T-helper 2 cell (primary cell): ENCODE measurements at places on chromosomes 11 and 22.

GRCh38 chr11:73121692-73122091 is 20.4 kb downstream of the FCHSD2 start:
- DNase-seq: no peak

- no peak for DNase-seq
Observed at GRCh38 chr11:77497368-77497767, 23.5 kb upstream of the PAK1 start.

- DNase-seq: no peak
Observed at GRCh38 chr11:134685793-134686380, 273.8 kb upstream of the B3GAT1 start.

GRCh38 chr11:103585911-103586310 is 450.5 kb upstream of the DDI1 start:
- no peak for DNase-seq

DNA sequence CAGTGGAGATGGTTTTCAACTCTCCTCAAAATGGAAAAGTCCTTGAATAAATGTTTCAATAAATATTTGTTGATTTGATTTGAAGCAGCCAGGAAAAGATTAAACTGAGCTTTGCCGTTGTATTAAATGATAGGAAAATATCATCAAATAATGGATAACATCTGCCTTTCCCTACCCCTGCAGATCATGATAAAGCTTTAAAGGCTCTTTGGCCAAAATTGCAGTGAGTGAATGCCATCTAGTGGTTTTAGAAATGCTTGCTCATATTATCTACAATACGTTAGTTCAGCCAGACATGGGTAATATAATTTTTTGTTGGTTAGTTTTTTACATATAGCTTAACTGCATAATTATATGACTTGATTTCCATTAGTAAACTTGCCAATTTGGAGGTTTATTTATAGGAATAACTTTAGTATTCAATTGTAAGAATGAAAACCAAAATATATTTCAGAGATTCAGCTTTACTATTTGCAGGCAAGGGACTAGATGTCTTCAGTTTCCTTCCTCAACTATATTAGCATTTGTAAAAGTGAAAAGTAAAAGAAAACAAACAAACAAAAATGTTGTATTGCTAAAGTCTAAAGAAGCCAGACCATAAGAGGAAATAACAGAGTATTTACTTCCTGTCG is 159.2 kb downstream of the MSANTD4 start:
- no peak for DNase-seq

DNA sequence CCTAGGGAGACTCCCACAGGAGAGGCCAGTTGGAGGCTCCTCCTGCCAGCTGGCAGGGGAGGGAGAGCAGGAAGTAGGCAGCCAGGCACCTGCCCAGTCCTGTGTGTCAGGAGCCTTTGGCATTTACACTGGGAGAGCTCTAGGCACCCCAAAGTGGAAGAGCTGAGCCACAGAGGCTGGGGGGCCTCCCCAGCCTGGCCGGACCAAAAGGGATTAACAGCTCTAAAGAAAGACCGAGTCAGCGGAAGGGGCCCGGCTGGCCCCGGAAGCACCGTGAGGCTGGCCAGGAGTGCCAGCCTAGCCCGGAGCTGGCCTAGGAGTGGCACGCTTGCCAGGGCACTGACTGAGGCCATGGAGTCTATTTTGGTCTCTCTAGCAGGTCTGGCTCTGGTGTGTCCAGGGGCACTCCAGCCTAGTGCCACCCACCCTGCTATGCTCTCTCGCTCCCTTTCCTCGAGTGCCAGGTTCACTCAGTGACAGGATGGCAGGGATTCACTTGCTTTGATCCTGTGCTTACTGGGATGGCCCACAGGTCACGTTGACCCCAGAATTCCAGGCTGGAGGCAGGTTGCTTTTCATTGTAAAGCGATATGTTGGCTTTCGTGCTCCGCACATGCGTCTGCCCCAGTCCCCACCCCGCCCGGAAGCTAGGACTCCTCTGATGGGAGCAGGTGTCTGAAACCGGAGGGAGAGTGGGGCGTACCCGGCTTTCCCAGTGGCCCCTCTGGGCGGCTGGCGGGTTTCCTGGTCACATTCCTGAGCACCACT is 3.3 kb upstream of the KMT5B start:
- DNase-seq: no peak

DNA sequence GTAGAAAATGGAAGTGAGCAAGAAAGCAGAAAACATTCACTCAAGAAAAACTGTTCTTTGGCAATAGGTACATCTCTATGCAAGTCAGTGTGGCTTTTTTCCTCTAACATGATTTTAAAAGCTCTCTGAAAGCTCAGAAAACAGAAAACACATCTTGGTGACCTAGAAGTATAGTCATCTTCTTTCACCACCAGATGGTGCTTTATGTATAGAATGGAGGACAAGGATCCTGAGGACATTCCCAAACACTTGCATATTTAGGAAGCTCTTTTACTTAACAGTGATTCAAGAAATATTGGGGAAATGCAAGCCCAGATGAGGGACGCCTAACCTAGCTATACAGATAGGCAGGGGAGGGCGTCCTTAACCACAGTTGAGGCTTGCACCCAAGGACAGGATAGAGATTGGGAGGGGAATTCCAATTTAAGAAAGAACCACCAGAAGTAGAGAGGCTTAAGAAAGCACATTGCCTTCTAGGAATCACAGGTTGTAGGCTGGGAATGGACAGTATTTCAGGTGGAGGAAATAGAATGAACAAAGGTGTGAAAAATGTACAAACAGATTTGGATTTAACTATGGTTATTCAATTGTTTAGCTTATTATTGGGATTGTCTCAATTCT is 13.8 kb upstream of the CCDC81 start:
- DNase-seq: no peak

DNA sequence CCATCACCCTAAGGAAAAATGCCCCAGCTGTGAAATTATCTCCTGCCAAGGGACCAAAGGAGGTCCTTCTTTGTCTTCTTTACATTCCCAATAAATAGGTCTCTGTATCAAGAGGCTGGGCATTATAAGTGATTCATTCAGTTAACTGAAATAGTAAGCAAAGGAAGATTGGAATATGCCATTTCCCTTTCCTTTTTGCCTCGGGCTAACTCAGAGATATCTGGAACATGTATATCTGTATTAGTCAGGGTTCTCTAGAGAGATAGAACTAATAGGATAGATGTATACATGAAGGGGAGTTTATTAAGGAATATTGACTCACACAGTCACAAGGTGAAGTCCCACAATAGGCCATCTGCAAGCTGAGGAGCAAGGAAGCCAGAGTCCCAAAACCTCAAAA is 15.3 kb upstream of the CWF19L2 start:
- no peak for DNase-seq

DNA sequence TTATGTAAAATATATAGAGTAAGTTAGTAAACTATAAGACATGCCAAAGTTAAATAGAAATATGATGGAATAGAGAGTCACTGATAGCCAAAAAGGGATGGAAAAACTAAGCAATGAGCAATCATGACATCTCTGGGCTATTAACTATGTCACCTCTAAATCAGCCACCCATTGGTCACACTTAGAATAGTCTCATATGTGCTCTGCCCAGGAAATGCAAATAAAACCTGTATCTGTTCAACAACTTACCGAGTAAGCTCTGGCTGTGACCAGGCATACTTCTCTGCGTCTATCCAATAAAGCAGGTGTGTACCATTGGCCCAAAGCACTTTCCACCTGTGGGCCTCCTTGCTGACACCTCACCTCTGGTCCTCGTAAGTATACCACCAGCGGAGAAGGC is 1.6 kb upstream of the ARL14EP start:
- no peak for DNase-seq

- no peak for DNase-seq
Observed at GRCh38 chr11:44047931-44048431, at the start of gene ACCSL. Gene ACCSL (plus strand): TSS chr11:44047981. CDS start chr11:44048037, 56 bp downstream.

DNA sequence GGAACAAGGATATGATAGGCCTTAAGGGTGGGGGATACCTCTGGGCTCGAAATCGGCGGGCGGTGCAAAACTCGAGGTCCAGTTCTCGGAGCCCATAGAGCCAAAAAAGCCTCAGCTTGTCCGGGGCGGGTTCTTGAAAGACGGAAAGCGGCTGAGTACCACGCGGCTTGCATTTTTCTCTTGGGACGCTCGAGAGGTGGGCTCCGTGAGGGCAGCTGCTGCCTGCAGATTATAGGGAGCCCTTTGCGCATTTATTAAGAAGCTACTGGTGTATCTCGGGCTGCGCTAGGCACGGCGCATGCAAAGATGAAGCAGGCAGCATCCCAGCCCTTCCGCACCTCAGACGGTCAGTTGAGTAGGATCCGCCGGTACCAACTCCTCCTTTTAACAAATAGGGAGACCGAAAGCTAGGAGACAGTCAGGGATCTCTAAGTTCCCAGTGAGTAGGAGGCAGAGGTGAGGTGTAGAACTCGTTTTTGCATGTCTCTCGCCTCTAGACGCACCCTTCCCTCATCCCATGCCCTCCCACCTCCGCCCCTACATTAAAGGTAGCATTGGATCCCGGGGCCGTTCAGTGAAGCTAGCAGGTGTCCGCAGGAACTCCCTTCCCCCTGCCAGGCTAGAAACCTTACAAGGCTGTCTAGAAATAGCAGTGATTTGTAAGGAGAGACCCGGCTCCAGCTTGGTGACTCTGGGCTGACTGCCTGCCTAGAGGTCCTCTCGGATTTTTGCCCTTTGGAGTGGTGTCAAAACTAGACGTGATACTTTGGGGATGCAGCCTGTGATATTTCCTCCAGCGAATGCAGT is 768 bp downstream of the LDHA start:
- no peak for DNase-seq

GRCh38 chr11:48017105-48017830 is 36.9 kb downstream of the PTPRJ start:
- DNase-seq: peak; percentile 35

DNA sequence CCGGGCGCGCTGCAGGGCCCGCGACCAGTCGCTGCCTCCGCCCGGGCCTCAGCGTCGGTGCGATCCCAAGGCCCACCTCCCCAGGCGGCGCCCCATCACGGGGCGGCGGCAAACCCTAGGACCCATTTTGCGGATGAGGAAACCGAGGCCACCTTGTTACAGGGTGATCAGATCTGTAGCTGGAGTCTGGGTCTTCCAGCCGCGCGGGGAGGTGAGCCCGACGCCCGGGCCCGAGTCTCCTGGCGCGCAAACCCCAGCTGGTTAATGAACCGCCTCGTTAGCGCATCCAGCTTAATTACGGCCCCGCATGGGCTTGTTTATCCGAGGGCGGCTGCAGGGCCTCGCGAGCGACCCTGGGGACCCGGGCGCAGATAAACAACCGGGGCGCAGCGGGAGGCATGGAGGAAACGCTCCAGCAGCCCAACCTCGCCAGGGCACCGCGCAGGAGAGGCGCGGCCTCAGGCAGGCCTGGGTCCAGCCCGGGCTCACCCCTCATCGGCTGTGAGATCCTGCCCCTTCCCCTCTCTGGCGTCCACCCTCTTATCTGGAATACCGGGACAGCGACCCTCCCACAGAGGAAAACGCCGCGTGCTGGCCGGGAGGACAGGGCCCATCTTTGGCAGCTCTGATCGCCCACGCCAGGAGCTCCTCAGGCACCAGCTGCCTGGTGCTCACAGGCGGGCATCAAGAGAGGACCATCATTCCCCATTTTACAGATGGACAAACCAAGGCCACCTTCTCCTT is 14.7 kb downstream of the OTUB1 start:
- no peak for DNase-seq

- no peak for DNase-seq
Observed at GRCh38 chr11:102749101-102749722, 24.5 kb upstream of the MMP8 start.

GRCh38 chr11:16357775-16358174 is 1.4 kb upstream of the SOX6 start:
- DNase-seq: no peak

GRCh38 chr11:68331338-68331947 is 19.1 kb downstream of the LRP5 start:
- no peak for DNase-seq

GRCh38 chr11:127006311-127006710 is 5.7 kb upstream of the KIRREL3 start:
- DNase-seq: no peak

DNA sequence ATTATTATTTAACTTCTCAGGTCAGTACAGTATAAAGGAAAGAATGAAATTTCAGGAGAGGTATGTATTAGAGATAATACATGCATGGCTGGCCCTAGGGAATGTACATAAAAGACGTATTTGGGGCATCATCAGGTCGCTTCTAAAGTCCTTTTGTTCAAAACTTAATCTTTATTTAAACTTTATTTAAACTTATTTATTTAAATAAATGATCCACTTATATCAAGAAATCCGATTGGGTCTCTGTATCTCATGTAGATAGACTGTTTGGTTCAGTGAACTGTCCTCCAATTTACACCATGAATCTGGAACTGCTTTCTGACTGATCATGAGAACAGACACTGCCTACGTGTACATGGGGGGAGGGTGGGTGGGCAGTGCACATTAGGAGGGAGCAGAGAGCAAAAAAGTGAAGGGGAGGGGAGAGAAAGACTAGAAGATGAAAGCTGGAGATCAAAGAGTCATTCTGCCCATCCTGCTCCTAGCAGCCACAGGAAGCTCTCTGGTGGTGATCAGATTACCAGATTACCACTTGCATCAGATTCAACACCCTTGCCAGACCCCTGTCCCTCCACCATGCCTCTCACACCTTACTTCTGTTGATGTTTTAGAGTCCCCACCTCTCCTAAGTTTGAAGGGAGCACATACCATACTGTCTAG is 92.1 kb upstream of the MTMR2 start:
- peak; percentile 12 for DNase-seq

DNA sequence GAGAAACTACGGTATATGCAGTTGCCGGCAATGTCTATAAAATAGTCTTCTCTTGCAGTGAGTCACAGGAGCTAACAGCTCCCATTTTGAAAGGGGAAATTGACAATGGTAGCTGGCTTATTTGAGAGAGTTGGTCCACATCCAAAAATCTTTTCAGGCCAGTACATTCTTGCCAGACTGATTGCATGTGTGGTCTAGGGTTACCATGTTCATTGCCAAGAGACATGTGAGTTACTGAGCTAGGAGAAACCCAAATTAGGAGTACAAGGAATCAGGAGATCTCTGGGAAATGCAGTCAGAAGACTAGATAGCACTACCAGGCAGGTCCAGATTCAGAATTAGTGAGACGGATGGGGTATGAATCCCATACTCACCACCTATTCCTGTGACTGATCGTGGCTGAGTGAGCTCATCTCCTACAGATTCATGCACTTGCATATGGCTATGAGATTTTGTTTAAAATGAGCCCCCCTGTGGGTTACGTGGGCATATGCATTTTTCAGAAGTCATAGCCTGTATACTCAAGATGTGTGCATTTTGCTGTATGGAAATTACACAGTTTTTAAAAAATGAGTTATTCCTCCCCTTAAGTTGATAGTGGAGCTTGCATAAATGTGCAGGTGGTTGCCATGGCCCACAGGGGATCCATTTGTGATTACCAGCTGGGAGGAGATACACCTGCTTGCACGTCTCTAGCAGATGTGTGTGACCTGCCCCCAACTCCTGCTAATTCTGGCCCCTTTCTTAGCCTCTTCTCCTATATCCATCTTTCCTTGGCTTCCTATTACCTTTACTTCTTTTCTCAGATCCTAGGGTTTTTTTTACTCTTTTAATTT is 102.7 kb downstream of the COMMD9 start:
- no peak for DNase-seq
